CD4-positive, alpha-beta T cell treated with Interleukin-10 for 1 hour (primary cell): ENCODE measurements at places on chromosomes 7 and 10.

- no peak for DNase-seq
These were observed 62.3 kb upstream of the KAT6B start for GRCh38 chr10:74763934-74764591.

- no peak for DNase-seq
These were observed 63.4 kb upstream of the PLA2G12B start for GRCh38 chr10:73017955-73018480.

DNA sequence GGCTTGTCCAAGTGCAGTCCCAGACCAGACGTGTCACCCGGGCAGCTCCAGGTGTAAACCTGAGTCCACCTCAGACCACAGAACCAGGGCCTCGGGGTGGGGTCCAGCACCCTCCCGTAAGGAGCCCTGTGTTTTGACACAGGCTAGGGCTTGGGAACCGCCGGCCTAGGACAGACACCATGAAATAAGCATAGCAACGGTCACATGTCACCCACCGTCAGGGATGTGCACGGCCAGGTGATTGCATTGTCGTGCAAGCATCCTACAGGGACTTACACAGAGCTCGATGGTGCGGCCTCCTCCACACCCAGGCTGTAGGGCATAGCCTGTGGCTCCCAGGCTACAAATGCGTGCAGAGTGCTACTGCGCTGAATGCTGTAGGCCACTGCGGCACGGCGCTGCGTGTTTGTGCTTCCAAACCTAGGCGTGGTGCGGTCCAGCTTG, 10.6 kb downstream of the ZFAND2A start:
- DNase-seq: no peak

GRCh38 chr7:115831371-115831770, 199.2 kb downstream of the TFEC start:
- no peak for DNase-seq

- peak; percentile 35 for DNase-seq
These were observed 1.6 kb downstream of the FZD8 start for GRCh38 chr10:35640474-35640873.

- DNase-seq: no peak
These were observed 4.9 kb upstream of the RRP12 start for GRCh38 chr10:97406064-97406463.

DNA sequence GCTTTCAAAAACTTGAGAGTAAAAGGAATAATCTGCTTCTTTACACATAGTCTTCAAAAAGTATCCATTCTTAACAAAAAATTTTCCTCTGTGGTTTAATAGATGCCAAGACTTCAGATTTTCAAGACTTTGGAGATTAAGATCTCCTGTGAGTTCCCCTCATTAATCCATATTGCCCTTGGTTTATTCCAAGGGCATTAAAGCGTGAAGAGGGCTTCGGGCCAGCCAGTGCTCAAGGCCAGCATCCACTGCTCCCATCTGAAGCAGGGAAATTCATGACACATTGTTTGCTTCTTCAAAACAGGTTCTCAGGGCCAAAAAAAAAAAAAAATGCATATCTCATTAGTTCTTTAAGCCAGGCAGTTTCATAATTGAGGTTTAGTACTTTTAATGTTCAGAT, 137.3 kb upstream of the RHOBTB1 start:
- no peak for DNase-seq

DNA sequence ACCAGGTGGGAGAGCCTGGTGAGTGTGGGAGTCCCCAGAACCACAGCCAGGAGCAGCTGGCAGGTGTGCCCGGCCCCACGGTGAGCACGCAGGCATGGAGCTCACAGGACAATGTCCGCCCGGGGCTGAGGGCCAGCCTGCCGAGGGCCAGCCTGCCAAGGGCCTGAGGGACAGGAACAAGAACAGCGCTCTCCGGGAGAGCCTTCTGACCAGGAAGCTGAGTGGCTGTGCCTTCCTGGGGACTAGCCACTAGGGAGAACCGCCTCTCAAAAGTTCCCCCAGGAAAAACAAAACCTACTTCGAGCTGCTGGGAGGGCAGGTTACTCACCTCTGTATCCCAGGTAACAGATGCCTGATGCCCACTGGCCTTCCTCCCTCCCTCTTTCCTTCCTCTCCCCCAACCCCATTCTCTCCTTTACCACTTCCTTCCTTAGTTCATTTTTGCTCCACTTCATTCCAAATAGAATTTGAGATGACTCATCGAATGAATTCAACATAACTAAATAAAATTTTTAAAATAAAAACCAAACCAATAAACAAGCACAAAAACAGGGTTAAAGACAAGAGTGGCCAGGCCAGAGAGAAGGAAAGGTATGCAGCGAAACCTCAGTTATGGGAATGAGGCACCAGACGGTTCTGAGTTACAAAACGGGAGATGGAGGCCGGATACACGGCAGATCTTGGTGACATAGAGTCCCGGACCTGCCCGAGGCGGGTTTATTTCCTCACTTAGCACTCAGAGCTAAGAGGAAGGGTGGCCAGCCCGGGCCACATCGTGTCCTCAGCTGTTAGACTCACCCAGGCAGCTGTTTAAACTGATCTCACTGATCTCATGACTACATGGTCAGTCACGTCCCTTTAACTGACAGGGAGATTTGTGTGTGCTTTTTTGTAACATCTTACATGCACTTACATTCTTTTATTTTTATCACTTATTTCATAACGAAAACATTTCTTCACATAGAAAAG, 128.5 kb downstream of the TNS3 start:
- no peak for DNase-seq

DNA sequence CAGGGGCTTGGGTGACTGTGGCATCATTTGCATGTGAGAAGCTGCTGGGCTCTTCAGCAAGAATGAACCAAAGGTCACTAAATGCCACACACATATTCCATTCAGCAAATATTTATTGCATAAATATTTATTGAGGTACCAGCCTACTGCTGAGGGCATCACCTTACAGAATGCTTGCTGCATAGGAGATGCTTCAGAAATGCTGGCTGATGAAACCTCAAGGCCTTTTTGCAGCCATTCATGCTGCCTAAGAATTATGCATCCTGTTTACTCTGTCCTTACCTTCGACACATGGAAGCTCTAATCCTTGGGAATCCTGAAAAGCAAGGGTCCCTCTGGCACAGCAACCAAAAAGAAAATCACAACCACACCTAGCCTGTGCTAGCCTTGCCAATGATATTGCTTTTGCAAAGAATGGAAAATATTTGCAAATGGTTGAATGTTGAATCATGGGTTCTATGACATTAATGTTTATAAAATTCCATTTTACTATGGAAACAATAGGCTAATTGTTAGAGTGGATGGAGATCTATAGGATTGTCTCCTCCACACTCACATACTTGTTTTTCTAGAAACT, 79.6 kb downstream of the PCGF5 start:
- DNase-seq: no peak

DNA sequence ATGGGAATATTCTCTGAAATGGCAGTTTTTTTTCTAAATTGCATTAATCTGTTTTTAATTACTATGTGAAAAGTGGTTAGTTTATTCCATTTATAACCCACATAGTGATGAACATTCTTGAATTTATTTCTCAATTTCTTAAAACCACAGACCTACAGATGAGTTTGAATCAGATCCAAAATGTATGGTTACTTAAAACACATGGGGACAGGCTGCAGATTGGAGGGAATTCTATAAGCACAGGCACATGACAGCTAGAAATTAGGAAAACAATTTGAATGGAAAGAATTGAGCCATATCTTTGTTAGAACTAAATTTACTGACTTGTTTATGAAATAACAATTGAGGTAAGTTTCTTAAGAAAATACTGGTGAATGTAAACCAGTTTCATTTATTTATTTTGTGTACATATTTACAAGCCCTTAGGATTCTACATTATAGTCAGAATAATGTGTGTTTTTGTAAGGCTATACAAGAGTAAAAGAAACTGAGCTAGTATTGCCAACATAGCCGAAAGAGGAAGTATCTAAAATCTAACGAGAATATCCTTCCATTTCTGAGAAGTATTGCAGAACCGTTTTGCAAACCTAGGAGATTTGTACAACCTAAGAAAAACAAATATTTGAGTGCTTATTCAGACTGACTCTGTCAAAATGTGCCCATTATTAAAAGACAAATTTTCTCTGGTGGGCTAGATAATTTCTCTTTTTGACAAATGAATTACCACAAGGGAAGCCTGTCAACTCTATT, 434.3 kb upstream of the SEMA3D start:
- no peak for DNase-seq

DNA sequence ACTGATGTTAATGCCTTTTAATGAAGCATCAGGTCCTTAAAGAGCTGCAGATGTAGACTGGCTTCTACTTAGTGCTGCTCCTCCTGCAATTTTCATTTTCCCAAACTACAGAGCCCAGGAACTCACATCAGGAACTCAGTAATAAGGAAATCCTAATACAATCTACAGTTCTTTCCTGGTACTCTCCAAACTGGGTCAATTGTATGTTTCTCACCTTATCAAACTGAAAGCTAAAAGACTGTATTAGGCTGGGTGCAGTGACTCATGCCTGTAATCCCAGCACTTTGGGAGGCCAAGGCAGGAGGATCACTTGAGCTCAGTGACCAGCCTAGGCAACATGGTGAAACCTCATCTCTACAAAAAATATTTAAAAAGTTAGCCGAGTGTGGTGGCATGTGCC, 54.4 kb upstream of the DNAJB12 start:
- no peak for DNase-seq

DNA sequence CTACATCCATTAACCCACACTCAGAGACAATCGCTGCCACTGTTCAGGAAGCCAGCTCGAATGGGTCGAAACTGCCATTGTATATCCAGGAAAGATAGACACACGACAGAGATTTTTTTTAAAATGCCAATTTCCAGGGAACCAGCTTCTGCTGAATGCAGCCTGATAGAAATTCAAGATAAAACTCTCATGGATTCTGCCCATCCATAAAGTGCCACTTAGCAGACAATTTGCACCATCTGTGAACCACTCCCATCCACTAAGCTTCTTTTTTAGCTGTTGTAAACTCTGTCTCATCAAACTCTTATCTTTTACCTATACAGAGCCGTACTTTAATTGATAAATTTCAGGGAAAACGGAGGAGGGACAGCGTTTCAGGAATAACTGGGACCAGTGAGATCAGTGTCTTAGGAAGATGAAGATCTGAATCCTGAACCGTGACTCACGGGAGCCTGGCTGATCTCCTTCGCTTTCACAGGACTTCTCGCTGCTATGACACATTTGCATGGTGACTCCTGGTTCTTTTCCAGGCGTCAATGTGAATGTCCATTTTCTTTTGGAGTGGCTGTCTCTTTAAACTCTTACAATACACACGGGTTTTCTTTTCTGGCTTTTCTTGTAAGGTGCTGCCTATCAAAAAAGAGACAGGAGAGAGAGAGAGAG, 103.4 kb downstream of the FAM204A start:
- DNase-seq: no peak

DNA sequence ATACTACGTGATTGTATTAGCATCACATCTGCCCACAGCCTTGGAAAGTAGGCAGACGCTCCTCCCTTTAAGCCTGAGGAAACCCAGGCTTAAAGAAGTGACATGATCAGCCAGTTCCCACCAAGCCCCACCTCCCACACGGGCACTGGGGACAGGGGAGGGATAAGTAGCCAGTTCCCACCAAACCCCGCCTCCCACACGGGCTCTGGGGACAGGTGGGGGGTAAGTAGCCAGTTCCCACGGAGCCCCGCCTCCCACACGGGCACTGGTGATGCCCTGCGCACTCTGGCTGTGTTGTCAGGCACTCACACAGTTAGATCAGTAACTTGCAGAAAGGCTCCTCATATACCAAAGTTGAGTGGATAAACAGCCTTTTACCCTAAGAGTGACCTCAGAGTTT, 606.8 kb downstream of the PTPRN2 start:
- DNase-seq: no peak

GRCh38 chr10:34364253-34365037, 450.7 kb downstream of the PARD3 start:
- no peak for DNase-seq

DNA sequence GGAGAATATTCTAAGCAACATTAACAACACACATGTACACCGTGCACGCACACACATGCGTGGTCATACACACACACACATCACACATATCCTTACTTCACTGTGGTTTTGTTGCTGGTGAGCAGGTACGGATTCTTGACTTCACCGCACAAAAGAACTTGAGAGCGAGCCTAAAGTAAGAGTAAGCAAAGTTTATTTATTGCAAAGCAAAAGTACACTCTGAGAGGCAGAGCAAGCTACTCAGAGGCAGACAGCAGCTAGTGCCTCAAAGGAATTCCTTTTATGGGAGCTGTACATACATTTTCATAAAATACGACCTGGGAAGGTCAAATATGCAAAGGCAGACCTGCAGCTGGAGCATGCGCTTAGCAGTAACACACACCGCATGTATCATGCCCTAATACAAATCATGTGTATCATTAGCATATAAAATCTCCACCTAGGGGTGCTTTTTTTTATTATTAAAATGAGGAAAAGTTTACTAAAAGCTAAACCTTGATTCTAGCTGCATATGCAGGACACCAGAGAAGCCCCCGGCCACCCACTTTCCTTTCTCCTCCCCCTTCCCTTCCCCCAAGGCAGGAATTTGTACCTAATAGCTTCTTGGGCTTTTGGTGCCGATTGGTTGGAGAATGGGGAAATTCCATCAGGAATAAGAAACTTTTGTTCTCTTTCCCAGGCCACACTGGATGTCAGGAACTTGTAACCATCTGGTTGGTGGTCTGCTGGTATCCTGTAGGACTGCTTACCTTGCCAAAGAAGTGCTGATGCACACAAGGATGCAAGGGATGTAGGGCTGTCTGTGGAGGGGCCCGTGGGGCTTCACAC, 16.5 kb upstream of the GPR37 start:
- DNase-seq: no peak
